ENCODE measurements at places on chromosomes 13 and 19.

DNA sequence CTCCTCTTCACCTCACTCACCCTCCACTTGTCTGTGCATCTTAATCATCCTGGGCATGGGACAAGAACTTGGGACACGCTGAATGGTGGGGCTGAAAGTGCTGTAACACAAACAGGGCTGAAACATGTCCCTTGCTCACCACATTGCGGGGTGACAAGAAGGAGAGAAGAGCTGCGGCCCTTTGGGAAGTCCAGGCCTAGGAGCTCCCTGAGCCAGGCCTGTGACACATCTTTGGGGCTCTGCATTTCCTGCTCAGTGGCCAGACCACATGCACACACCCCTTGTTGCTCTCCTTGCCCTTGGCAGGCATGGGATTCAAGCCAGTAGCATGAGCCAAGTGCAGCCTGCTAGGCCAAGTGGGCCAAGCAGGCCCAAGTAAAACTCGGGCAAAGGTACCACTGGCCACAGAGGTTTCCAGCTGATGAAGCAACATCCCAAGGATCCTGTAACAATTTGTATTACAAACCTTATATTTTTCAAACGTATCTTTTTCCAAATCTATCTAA is 1384.3 kb upstream of the PCDH20 start:
- DNase-seq: no peak

DNA sequence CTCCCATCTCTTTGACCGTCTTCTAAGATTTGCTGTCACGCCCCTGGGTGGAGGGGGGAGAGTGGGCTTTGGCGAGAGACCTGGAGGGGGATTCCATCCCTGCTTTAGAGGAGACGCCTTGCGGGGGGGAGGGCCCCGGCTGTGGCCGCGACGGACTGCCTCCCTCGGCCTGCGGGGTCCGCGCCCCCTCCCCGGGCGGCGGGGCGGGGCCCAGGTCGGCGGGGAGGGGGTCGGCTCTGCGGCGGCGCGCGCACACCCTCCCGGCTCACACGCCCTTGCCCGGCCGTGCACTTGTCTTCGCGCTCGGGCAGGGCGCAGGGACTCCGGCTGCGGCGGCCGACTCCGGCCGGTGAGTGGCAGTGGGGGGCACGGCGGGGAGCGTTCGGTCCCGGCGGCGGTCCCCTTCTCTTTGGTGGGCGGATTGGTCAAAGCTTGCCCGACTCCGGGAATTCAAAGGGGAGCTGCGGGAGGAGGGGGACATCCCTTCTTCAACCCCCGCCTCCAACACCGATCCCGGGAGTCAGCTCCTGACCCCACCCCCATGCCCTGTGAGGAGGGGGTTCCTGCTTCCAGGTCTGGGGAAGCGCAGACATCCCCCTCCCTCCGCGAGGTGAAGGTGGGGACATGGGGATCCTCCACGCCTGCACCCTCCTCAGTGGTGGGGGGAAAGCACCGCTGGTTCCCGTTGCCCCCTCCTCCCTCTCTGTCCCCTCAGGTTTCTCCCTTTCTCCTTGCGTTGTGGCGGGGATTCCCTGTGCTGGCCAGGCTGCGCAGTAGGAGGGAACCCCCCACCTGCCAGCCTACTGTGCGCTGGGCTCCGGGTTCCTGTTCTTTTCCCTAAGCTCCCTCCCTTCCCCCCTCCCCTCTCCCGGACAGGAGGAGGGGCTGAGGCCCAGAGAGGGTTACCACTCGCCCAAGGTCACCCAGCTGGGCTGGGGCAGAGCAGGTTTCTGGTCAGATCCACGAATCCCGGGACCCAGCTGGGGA is 14.6 kb upstream of the KCNN1 start:
- DNase-seq: no peak

GRCh38 chr13:99197117-99197651 is 3.5 kb upstream of the UBAC2 start:
- DNase-seq: no peak

DNA sequence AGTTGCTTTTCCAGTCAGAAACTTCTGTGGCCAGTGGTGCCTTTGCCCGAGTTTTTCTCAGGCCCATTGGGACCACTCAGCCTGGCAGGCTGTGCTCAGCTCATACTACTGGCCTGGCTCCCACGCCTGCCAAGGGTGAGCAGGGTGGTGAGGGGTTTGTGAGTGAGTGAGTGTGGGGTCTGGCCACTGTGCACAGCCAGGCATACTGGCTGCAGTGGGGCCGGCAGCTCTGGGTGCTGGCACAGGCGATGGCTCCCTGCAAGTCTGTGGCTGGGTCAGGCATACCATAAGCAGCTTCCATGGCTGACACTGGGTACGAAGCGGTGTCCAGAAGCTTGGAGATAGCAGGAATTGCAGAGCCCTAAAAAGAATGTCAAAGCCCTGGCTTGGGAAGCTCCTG is 161.0 kb downstream of the SLITRK6 start:
- no peak for DNase-seq

DNA sequence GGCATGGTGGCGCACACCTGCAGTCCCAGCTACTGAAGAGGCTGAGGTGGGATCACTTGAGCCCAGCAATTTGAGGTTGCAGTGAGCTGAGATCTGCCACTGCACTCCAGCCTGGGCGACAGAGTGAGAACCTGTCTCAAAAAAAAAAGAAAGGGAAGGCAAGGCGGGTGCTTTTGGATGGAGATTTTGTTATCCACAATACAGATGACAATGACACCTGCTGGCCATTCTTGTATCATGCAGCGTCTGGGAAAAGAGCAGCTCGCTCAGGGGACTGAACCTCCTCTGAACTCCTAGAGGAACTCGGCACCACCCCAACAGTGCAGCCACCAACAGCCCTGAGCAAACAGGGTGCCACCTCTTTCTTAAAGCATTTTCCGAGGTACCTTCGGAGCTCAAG is 22.8 kb downstream of the HAUS8 start:
- no peak for DNase-seq

- no peak for DNase-seq
These were observed 15.1 kb downstream of the ZNRF4 start for GRCh38 chr19:5470264-5470671.

GRCh38 chr19:51794885-51795490 is at the start of gene FPR3:
TSS of gene FPR3 (plus strand) at chr19:51795157. CDS start at chr19:51823749, 28,592 bp downstream.
- no peak for DNase-seq

- no peak for DNase-seq
These were observed 105.5 kb downstream of the ZAR1L start for GRCh38 chr13:32209652-32210051.

- no peak for DNase-seq
These were observed 92.9 kb upstream of the SGCG start for GRCh38 chr13:23087880-23088279.

DNA sequence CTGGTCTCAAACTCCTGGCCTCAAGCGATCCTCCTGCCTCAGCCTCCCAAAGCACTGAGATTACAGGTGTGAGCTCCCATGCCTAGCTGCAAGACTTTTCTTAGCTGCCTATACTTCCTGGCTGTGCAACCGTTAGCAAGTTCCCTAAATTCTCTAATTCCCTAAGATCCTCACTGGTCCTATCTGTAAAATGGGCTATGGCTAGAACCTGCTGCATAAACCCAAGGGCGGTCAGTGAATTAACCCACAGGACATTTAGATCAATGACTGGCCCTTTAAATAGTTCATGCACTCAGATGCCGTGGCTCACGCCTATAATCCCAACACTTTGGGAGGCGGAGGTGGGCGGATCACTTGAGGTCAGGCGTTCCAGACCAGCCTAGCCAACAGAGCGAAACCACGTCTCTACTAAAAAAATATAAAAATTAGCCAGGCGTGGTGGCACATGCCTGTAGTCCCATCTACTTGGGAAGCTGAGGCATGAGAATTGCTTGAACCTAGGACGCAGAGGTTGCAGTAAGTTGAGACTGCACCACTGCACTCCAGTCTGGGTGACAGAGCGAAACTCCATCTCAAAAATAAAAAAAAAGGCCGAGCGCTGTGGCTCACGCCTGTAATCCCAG is 4.1 kb upstream of the C19orf53 start:
- no peak for DNase-seq

DNA sequence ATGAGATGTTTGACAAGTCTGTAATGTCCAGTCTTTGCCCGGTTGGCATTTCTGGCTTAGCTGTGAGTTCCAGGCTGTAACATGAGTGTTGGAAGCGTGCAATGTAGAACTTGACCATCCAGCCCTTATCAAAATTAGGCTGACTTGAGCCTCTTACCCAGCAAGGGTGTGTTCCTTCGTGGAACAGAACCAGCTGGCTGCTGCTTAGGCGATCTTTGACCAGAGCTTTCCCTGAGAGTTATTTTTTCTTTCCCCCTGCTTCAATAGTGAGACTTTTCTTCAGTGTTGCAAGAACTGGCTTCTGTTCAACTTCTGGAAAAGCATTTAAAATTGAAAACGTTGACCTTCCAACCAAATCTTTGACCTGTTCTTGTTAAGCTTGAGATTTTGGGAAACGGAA is 6.5 kb downstream of the TNFSF13B start:
- no peak for DNase-seq

- no peak for DNase-seq
These were observed 52.4 kb upstream of the SPATA13 start for GRCh38 chr13:24107955-24108614.

- no peak for DNase-seq
These were observed 61.7 kb downstream of the SPRYD7 start for GRCh38 chr13:49874430-49874829.

DNA sequence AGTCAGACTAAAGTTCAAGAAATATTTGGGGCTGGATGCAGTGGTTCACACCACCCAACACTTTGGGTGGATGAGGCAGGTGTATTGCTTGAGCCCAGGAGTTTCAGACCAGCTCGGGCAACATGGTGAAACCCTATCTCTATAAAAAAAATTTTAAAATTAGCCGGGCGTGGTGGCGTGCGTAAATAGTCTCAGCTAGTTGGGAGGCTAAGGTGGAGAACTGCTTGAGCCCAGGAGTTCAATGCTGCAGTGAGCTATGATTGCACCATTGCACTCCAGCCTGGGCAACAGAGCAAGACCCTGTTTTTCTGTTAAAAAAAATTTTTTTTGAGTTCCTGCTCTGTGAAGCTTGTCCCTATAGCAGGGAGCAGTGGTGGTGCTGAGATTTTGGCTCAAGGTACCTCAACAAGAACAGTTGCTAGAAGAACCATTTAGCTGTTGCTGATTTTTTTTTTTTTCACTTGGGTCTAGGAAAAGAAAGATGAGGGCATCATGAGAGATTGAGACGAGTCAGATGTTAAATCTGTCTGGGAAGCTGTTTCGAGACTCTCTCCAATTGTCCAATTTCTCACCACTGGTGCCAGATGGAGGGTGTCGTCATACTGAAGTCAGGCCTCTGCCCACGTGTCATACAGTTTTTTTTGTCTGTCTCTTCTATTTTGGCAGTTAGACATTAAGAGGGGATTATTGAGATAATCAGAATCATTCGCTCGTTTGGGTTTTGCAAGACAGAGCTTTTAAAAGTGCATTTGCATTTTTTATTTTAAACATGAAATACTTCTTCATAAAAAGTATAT is 3.7 kb downstream of the SLC25A42 start:
- DNase-seq: no peak

- no peak for DNase-seq
These were observed 4.0 kb upstream of the ZNF222 start for GRCh38 chr19:44021221-44021620.

- DNase-seq: no peak
These were observed 288.5 kb downstream of the IRS2 start for GRCh38 chr13:109497917-109498316.

DNA sequence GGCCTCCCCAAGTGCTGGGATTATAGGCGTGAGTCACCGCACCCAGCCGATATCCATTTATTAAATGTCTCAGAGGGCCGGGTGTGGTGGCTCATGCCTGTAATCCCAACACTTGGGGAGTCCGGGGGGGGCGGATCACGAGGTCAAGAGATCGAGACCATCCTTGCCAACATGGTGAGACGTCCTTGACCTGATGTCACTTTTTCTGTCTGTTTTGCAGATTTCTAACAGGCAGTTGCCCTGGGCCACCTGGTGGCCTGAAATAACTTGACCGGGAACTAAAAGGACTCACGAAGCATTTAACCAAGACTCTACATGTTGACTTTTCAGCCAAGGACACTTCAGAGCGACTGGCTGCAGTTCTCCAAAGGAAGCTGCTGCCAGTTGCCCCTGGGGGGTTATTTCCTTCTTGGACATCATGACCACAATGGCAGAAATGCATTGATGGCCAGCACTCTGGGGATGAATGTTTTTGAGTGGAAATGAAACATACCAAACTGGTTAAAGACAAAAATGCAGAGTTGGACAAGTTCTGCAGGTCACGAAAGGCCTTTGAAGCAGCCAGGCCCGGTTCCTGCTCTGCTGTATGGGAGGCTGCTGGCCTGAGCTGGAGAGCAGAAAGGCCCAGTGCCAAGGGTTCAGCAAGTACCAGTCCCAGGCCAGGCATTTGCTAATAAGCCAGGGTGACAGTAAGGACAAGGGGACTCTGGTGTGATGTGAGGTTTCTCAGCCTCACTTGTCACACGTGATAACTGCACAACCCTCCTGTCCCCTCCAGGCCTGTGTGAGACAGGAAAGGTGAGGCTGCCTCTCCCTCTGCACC is 8.3 kb downstream of the ZNF837 start:
- DNase-seq: no peak

GRCh38 chr19:51994048-51994644 is 7.5 kb upstream of the ZNF350 start:
- DNase-seq: no peak
